Non-pigmented ciliary epithelial cell (primary cell): ENCODE measurements at places on chromosomes 3 and 15.

DNA sequence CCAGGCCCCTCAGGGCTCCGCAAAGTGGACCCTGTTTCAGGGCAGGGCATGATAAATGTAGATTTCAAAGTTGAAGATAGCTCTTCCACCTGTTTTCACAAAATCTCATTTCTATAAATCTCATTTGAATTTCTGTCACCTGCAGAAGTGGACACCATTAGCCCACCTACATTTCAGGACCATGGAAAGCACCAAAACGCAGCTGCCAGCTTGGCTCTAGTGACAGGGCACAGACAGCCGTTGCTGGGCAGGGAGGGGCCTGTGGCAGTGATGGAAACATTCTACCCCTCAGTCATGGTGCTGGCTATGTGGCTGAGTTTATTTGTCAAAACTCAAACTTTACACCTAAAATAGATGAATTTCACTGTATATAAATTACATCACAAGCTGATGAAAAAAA lies 40.4 kb downstream of the PRR23E start:
- DNase-seq = no peak

GRCh38 chr15:57224664-57225063 lies 151.6 kb upstream of the CGNL1 start:
- DNase-seq = no peak

- no peak for DNase-seq
Observed at GRCh38 chr15:40534371-40534770, 30.5 kb downstream of the CCDC32 start.

DNA sequence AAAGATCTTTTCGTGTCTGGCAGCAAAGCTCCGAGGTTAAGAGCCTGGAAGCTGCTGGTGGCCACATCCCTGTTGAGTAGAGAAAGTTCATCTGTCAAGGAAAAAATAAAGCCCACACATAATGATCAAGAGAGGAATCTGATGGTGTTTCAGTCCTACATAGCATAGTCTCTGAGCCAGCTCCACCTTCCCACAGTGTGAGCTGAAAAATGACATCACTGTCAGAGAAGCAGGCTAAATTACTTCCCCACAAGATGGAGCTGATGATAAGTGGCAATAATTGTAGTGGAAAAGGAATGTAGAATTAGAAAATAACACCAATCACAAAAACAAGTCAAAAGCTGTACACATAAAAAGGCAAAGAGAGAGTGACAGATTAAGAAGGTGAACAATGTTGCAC lies 84.5 kb downstream of the AQP9 start:
- no peak for DNase-seq

GRCh38 chr3:143576568-143577270 lies 271.5 kb downstream of the SLC9A9 start:
- no peak for DNase-seq

DNA sequence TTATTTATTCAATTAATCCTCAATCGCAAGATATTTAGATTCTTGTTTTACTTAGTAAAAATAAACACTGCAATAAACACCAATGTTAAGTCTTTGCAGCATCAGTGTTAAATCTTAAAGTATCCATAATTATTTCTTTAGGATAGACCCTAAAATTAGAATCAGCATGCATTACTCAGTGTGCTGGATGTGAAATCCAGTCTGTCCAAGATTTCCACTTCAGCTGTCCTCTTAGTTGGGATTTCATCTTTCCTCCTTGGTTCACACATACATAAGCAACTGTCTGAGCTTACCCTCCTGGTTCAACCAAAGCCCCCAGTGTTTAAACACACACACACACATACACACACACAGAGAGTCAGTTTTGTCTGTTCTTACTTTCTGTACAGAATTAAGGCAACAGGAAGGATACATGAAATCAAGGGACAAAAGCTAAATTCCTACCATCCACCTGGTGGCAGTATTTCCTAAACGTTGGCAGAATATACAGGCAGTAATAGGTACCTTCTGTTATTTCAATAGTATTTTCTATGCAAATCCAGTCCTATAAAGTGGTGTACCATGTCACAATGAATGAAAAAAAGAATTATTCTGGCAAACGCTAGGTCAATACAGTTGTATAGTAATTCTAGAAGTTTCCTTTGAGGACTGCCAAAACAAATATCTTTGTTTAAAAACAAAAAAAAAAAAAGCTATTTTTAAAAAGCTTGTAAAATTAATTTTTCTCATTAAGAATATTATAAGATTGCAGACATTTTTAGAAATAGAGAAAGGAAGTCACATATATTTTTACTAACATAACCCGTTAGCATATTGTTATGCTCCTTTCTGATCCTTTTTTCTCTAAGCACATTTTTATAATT lies 27.3 kb upstream of the DMXL2 start:
- peak; percentile 38 for DNase-seq

GRCh38 chr3:111485086-111485485 lies 56.9 kb upstream of the CD96 start:
- DNase-seq = no peak

DNA sequence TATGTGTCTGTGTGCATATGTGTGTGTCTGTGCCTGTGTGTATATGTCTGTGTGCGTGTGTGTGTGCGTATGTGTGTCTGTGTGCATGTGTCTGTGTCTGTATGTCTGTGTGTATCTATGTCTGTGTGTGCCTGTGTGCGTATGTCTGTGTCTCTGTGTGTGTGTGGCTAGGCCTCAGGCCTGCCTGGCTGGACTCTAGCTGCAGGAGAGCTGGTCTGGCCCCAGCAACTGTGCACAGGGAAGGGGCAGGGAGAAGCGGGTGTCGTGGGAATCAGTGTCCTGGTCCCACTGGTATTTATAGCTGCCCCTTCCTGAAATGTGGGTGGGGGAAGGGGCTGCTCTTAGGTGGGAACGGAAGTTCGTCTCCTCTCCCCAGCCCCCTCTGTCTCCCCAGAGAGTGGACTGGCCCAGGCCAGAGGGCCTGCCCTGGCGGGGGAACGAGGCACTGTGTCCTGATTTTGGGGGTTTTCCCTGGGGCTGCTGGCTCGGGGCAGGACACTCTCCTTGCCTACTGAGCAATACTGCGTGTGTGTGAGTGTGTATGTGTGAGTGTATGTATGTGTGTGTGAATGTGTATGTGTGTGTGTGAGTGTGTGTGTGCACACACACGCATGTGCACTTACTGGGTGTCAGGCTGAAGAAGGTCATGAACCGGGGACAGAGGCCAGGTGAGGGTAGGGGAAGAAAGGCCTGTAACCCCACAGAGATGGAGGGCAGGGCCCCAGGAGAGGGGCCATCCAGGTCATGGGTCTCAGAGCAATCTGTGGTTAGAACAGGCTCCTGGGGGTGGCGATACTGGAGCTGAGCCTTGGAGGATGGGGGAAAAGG lies 6.6 kb downstream of the CSPG4 start:
- no peak for DNase-seq

DNA sequence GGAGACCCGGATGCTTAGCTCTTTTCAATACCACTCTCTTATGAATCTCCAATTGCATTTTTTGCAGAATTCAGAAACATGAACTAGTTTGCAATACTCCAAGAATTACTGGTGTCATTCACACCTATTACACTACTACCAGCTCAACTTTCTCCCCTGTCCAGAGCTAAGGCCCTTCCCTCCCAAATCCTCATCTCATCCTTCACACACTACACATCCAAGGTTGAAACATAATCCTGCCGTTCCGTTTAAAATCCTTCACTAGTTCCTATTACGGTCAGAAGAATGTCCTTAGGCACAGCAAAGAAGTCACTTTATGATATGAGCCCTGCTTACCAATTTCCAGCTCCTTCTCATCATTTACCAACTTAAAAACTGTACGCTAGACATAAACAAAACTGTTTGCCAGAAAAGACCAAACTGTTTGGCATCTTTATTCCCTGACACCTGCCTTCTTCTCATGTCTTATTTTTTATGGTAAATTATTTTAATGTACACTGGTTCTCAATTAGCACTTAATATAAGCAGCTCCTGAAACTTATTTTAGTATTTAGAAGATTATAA lies 22.6 kb downstream of the TBL1XR1 start:
- no peak for DNase-seq

- no peak for DNase-seq
Observed at GRCh38 chr15:45023659-45024225, 747 bp downstream of the SORD start.

GRCh38 chr3:133676336-133677118 lies 14.8 kb upstream of the TOPBP1 start:
- no peak for DNase-seq

DNA sequence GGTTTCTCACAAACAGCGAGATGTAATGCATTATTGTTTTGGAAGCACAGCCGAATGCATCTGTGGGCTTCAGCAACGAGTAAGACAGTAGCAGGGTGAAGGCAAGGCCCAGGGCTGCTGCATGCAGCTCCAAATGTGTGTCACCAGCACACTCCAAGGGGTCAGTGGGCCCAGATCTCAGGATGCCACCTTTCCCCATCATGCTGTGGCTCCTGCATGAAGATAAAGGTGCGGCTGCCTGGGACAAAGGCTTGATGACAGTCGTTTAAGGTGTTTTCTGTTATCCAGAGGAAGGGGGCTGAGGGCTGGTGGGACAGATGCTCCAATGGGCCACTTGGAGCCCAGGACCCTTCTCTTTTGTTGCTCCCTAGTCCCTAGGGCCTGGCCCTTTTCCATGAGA lies 13.2 kb downstream of the C3orf22 start:
- no peak for DNase-seq

GRCh38 chr3:45794177-45794560 lies 2.2 kb downstream of the SLC6A20 start:
- DNase-seq = no peak

DNA sequence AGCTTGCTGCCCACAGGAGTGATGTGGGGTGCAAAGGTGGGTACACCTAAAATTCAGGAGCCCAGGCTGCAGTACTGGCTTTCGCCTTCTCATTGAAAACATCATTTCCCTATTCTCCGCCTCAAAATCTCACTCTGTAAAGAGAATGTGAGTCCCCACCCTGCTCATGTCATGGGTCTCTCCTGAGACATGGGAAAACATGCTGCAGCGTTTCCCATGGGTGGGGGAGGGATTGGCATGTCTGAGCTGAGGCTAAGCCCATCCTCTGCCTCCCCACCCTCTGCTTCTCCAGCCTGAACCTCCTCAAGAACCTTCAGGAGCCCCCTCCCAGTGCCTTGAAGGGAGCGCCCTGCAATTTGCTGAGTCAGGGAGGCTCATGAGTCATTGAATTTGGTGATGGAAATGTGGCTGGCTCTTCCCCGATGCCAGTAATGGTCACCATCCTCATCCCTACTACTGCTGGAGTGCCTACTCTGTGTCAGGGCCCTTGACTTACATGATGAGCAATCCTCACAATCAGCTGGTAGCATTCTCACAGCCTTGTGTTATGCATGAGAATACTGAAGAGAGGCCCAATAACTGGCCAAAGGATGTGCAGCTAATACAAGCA lies 28.8 kb downstream of the WNT5A start:
- DNase-seq = no peak

- no peak for DNase-seq
Observed at GRCh38 chr3:13525827-13526625, 22.9 kb upstream of the FBLN2 start.

DNA sequence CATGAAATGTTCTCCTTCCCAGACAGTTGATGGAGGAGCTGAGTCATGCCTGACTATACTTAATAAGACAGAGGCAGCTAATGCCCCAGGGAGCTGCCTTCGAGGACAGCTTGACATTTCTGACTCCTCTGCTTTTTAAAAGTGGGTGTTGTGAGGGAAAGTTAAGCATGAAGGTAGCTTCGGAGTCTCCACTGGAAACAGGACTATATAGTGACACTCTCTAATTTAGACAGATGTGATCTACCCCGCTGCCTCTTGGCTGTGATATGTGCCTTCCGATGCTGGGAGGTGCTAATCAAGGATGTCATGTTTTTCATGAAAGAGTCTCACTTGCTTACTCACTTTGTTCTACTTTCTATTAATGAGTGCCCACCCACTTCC lies 72.7 kb downstream of the IL1RAP start:
- no peak for DNase-seq

DNA sequence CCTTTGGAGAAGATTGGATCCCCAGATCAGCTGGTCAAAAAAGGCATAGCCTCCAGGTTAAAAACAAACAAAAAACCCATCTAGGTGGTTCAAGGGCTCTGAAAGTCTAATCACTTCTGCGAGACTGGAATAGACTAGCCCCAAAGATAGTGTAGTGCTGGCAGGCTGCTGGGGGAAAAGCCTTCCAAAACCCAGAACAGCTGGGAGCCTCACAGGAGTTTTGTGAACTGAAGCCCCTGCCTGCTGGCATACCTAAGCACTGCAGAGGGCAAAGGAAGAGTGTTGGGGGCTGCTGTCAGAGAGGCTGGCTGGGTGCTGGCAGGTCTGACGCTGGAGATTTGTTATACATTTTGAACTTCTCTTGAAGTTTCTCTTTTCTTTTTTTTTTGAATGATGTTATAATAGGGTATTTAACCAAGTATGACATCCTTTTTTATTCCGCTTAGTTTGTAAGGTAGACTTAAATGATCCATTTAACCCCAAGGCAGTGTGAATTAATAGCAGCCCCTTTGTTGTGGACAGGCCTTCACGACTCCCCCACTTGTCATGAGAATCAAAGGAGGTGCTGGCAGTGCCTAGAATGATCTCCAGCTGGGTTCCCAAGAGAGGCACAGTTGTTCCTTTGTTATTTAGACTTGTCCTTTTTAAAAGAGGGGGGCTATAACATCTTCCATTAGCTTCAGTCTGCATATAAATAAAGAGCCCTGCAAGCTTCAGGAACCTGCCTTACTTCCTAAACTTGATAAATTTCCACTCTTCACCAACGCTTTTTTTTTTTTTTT lies 53.9 kb downstream of the CRTC3 start:
- no peak for DNase-seq

- DNase-seq = peak; percentile 68
Observed at GRCh38 chr15:89662893-89663626, 7.8 kb upstream of the KIF7 start.

DNA sequence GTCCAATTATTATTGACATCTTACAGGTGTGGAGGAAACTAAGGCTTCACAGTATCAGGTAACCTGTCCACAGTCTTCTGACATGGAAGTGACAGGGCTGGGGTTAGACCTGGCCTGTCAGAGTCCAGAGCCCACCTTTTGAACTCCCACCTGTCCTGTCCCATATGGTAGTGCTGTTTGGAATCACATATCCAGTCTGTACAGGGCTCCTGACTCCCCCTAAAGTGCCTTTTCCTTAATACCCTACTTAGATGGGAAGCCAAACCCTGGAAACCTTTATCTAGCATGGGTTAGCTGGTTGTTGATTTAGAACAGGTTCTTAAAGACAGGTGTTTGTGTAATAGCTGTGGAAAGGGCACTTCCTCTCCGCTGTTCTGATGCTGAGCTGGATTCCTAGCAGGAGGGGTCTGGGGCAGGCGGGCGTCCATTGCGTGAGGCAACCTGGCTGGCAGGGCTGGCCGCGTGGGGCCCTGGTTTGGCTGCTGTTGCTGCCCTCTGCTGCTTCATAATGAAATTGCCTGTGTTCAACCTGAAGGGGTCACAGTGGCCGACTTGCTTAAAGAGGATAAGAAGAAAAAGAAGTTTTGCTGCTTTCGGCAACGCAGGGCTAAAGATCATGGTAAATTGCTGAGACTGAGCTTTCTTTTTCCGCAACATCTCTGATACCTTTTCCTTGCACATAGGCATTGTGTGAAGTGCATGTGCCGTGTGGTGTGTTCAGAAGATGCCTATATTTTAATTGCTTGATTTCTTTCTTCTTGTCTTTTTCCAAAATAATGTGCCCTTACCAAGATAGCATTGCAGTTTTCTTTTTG lies 136.2 kb downstream of the CHDH start:
- DNase-seq = peak; percentile 20

- DNase-seq = no peak
Observed at GRCh38 chr3:71649757-71650156, 66.2 kb upstream of the FOXP1 start.
